ENCODE measurements at places on chromosomes 16 and 17.

- no peak for DNase-seq
Observed at GRCh38 chr17:2608350-2608913, 15.0 kb downstream of the PAFAH1B1 start.

- DNase-seq: no peak
Observed at GRCh38 chr16:78340590-78340989, 241.1 kb downstream of the WWOX start.

DNA sequence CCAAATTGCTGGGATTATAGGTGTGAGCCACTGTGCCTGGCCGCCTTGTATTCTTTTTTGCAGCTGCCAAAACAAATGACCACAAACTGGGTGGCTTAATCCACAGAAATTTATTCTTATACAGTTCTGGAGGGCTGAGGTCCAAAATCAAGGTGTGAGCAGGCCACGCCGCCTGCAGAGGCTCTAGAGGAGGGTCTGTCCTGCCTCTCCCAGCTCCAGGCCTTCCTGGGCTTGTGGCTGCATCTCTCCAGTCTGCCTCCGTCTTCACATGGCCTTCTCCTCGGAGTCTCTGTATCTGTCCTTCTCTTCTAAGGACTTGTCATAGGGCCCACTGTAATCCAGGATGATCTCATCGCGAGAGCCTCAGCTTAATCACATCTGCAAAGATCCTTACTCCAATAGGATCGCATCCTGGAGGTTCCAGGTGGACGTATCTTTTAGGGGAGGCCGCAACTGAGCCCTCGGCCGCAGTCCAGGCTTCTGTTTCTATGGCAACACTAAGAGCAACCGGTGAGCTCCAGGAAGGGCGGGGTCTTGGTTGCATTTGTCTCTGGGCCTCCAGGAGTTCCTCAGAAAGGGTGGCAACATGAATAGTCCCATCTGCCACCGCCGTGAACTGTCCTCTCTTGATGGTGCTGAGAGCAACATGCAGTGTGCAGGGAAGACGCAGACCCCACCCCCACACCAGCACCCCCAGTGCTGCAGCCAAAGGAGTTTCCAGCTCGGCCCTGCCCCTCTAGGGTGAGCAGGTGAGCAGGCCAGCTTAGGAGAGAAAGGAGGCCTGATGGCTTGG lies 29.5 kb upstream of the CREBBP start:
- DNase-seq: no peak

GRCh38 chr17:50638606-50638965 lies 3.9 kb downstream of the ABCC3 start:
- no peak for DNase-seq
